ENCODE measurements at places on chromosomes 6 and 20. TPM values are rescaled to one million over a fixed set of nuclear protein-coding genes. Genes with fewer than 3 reads are reported as not detected.

Gene MRAP2
- 0.72 TPM for total RNA-seq

Gene PTGIS
- total RNA-seq: 42.1 TPM

GRCh38 chr6:65979120-65979519, 272.1 kb upstream of the EYS start:
- no peaks in the 10 kb centered on the region for H3K27me3 ChIP-seq
- no peaks in the 10 kb centered on the region for H3K36me3 ChIP-seq
- DNase-seq: no peak
- H3K27ac ChIP-seq: no peak overlapping the region
- no peaks in the 10 kb centered on the region for H3K4me1 ChIP-seq
- H3K4me3 ChIP-seq: no peak overlapping the region

Gene MTFR2
- total RNA-seq: 1.4 TPM

DNA sequence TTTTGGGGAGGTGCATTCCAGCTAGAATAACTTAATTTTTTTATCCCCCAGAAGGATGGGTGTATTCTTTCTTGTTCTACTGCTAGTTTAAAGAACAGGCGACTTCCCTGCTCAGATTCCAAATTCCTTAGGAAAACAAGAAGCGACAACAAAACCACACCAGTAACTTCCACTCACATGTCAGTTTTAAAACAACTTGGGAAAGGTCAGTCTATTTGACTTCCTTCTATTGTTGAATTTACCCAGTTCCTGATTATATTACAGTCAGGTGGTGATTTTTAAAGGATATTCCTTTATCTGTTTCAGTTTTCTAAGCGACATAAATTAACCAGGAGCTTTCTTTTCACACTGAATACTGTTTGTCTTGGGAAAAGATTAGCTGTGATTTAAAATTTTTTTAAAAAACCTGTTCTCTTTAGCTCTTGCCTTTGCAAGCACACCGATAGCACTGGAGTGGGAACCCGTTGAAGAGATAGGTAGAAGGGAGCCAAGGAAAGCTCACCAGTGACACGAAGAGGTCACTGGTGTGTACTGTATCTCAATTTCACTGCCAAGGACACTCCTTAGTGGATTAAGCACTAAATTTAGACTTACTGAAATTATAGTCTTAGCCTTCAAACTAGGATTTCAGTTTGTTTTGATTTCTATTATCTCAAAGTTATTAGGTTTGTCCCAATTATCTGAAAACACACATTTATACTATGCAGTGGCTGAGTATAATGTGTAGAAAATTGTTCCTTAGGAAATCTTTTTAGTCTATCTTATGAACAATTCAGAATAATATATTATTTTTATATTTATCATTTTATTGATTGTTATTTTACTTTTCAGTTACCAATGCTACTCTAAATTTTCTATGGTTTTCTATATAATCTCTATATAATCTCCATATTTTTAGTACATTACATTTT, 22.3 kb downstream of the MARCKS start:
- no peaks in the 10 kb centered on the region for H3K36me3 ChIP-seq
- DNase-seq: no peak
- H3K27ac ChIP-seq: no peak overlapping the region
- H3K27me3 ChIP-seq: no peaks in the 10 kb centered on the region
- H3K4me1 ChIP-seq: peaks cover 6% of the 10 kb centered on the region
